ENCODE measurements at places on chromosomes 5 and 9.

DNA sequence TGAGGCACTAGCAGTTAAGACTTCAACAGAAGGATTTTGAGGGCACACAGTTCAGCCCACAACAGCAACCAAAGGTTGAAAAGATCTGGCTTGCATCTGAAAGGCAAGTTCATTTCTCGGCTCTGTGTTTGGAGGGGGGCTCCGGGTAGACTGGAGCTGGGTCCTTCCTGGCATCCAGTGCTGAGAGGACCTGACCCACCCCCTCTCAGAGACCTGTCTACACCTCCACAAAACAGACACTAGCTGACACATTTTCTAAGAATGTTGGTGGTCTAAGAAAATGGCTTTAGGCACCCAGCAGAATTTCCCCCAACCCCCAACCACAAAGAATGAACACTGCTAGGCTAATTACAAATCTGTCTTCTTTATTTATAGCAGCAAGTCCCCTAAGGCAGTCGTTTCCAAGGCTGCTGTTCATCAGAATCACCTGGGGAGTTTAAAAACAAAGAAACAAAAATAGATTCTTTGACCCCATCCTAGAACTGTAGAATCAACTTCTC is 6.2 kb upstream of the PTCH1 start:
- no peak for DNase-seq

- no peak for DNase-seq
These were observed 117.5 kb downstream of the COL5A1 start for GRCh38 chr9:134758949-134759607.

DNA sequence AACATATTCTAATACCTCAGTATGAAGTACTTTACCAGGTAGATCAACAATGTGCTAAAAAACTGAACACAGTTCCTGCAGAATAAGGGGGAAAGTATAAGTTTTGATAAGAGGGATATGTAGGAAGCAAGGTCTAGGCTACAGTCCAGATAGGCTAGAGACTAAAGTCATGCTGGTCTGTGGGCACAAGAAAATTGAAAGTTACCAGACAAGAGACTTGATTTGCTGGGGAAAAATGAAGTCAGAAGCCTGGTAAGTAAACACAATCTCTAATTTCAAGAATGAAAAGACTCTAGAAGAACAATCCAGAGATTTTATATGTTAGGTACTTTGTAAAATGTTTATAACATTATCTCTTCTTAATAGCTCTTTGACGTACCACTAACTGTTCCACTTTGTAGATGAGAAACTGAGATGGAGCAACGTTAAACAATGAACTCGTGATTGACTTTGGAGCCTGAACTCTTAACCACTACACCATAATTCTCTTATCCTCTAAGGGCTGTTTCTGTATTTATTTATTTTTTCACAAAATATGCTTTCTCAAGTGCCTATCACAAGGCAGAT is 19.5 kb downstream of the ADAMTS6 start:
- no peak for DNase-seq

GRCh38 chr9:13332571-13332970 is 53.1 kb upstream of the MPDZ start:
- no peak for DNase-seq

DNA sequence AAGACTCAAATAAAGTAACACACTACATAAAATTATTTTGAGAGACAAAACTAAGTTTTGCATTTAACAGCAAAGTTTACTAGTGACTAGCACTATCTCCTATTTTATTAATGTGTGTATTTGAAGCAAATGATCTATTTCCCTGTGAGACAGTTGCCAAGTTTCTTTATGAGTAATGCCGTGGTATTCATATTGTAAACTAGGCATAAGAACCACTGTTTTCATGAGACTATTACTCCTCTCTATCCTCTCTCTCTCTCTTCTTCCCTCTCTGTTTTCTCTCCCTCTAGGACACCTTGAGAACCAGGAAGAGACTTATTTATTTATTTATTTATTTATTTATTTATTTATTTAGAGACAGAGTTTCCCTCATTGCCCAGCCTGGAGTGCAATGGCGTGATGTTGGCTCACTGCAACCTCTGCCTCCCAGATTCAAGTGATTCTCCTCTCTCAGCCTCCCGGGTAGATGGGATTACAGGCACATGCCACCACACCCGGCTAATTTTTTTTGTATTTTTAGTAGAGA is 61.1 kb downstream of the MLANA start:
- DNase-seq: no peak

DNA sequence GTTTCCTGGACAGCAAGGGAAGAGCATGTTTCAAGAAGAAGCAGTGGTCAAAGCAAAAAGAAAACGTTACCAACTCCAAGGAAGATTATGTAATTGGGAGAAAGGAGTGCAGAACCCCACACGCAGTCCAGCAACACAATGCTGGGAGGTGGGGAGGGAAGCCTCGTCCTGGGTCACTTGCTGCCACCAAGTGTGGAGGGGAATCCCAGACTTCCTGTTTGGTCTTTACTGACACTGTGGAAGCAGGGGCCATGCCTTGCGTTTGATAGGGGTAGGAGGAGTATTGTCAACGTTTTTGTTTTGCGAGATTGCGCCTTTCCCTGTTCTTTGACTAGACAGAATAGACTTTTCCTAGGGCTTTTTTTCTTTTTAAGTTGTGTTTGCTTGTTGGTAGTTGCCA is 421.0 kb downstream of the KDM4C start:
- no peak for DNase-seq

GRCh38 chr9:100465761-100466160 is 7.2 kb upstream of the TMEFF1 start:
- no peak for DNase-seq

DNA sequence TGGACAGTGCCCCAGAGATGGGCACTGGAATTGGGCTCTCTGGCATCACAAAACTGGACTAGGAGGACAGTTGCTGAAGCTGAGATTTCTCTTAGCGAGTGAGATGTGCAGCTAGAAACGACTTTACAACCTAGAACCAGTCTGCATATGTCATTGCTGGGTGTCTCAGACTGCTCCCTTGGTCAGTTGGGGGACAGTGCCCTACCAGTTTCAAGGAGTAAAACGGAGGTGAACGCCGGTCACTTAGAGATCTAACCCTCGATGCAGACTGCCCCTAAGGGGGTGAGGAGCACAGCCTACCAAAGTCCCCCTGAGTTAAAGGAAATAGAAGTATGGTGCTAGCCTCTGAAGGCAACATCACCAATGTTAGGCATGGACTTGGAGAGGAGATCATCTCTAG is 704.4 kb upstream of the CDH9 start:
- DNase-seq: no peak

DNA sequence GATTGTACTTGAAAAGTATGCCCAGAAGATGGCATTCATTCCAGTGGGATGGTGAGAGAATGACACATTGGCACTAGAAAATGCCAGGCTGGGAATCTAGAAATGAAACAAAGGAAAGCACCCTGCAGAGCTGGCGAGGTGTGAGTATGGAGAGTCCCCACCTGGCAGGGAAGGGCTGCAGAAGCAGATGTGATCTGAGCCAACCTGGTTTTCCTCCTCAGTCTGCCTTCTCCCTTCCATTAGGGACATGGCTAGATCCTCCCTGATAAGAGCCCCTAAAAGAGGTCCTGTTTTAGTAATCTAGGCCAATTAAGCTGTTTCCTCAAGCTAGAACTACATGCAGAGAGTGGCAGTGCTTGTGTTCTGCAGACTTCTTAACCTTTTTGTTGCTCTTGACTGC is 24.7 kb upstream of the TNFSF15 start:
- no peak for DNase-seq

DNA sequence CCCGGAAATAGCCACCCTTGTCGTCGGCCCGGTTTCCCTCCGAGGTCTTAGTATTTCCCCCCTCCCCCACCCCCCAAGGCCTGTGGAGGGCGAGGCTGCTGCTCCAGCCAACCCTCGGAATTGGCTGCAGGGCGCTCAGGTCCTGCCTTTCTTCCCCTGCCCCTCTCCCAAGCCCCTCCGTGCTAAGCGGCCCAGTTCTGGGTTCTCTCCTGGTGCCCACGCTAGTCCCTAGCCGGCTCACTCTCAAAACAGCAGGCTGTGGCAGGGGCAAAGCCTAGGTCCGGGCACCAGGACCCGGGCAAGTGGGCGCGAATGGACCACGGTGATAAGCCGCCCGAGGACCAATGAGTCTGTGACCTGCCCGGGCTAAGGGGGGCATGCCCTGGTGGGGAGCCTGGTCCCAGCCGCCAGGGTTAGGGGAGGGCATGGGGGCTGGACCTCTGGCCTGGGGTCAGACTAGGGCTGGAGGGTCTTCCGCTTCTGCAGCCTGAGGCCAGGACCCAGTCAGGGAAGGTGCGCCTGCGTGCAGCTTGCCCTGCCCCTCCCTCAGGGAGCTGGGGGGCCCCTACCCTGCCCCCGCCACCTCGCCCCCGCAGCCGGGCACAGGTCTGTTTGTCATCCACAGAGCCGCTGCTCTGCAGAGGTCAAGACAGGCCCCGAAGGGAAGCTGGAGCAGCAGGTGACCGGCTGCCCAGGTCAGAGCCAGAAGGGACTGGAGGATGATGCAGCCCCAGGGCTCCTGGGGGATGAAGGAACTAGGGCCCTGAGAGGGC is 5.0 kb upstream of the IRX4 start:
- no peak for DNase-seq

DNA sequence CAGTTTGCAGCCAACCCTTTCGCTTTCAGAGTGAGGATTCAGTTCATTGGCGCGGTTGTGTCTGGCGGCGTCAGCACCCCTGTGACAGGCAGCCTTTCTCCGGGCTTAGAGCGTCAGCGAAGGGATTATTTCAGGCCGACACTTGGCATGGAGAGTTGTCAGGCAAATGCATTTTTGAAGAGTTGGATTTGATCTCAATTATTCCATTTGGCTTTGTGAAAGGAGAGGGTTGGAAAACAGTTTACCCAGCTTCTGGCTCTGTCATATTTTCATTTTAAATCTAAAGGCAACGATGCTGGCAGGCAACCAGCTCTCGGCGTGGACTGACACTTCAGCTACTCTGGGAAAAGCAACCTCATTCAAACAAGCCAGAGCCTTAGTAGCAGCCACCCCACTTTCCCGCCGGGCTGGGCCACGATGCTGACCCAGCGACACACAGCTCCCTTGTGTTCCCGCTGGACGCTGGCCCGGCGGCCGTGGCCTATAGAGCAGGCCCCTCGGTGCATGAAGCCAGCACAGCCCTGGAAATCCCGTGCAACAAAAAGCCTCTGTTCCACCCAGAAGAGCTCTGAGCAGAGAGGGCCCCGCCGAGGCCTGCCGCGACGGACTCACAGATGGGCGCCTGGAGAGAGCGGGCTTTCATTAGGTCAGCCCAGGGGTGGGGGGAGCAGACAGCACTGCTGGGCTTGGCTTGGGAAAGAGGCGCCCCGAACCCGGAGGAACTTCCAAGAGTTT is 28.9 kb upstream of the LPCAT1 start:
- no peak for DNase-seq

GRCh38 chr5:111735583-111736270 is 21.3 kb downstream of the NREP start:
- no peak for DNase-seq

DNA sequence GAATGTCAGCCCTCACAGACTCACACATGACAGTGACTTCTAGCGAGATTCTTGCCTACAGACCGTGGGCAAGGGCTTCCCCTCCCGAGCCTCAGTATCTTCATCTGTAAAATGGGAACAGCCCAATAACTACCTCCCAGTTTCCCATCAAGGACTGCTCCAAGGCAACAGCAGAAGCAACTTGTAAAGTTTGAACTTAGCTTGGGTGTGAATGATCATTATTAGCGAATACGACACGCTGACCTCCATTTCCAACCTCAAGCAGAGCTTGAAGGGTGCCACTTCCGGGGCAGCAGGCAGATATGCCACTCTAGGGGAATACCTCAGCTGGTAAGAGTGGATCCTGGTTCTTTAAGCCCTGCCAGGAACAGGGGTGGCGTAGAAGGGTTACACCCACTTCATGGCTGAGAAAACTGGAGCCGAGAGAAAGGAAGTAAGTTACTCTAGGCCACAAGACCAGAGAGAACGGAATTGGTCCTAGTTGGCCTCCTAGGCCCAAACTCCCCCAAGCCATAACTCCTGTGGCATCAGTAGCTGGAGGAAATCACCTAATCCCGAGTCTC is 2.0 kb downstream of the RNF44 start:
- DNase-seq: no peak

- DNase-seq: no peak
These were observed 151.2 kb downstream of the ARHGEF28 start for GRCh38 chr5:73777192-73777591.

DNA sequence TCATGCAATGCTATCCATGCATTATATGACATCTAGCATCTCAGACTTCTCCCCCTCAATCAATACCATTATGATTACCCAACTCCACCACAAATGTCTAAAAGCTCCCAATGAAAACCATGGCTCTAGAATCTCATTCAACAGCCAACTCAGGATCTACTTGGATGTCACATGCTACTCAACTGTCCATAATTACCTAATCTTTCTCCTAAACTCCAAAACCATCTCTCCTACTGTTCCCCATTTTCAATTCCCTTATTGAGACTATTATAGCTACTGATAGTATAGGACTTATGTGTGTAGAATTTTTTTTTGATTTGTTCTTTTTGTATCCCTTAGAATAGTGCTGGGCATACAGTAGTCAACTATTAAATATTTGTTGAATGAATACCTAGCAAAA is 8.2 kb upstream of the STRBP start:
- DNase-seq: no peak

DNA sequence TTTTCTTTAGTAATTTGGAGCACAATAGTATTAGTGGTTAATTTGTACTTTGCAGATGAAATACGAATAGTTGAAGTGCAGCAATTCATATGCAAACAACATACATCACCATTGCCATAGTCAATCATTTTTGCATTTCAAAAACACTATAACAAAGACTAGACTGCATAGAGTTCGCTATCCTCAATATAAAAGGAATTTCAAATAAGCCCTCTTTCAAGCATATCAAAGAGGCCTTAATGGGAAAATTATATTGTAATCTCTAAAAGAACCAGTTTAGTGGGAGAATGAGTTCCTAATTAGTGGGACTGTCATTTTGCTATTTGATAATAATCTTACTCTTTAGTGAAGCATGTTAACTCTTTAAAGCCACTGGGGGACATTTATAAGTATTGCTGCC is 2302.3 kb upstream of the C9orf72 start:
- DNase-seq: no peak

DNA sequence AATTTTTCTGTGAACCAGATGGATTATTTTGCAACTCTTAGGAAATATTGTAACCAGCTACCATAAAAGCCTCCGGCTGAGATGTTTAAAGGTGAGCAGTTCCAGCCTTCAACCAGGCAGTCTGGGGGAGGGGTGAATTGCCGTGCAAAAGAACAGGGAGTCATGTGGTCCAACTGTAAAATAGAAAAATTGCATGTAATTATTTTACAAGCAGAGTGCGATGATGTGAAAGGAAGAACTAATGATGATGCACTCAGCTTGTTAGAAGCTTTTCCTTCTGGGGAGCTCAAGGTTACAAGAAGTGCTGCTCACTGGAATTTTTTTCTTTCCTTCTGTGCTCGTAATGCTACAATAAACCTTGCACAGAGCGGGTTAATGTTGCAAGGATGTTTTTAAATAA is 188.7 kb upstream of the ITGA1 start:
- DNase-seq: no peak

- no peak for DNase-seq
These were observed 39.0 kb downstream of the KIF4B start for GRCh38 chr5:155052532-155052931.
